Stimulated activated CD4-positive, alpha-beta T cell treated with anti-CD3 and anti-CD28 coated beads, Interleukin-1b, Interleukin-23, amount 100 ng/mL, for 4 hours (primary cell): ENCODE measurements at places on chromosomes 5 and 9.

GRCh38 chr5:134451225-134451935, 39.7 kb upstream of the CDKN2AIPNL start:
- DNase-seq = no peak

- no peak for DNase-seq
These were observed 47.4 kb upstream of the OLFM1 start for GRCh38 chr9:135039916-135040645.

- no peak for DNase-seq
These were observed 34.1 kb downstream of the STARD4 start for GRCh38 chr5:111478266-111478665.

- no peak for DNase-seq
These were observed 19.9 kb upstream of the CDH6 start for GRCh38 chr5:31173614-31174013.

DNA sequence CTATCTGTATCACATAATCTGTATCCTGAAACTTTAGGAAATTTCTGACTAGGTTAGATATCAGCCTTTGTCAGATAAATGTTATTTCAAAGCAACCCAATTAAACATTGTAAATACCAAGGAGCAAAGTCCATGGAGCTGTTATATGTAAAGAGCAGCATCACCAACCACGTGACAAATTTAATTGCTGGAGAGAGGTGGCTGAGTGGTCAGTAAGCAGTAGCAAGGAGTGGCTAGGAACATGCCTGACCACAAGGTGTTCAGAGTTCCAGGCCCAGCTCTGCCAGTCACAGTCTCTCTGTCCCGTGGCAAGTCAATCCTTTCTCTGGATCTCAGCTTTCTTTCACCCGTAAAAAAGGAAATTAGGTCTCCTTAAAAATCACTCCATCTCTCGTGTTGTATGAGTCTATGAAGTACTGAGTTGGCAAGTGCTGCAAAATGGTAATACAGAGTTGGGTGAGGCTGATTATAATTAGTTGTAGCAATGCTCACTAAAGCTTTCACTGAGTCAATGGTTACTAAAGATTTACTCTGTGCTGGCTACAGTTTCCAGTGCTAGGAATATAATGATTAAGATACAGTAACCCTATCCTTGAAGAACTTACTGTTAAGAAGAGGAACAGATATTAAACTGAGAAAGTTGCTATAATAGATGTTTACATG, 166.1 kb downstream of the GNAQ start:
- DNase-seq = no peak

DNA sequence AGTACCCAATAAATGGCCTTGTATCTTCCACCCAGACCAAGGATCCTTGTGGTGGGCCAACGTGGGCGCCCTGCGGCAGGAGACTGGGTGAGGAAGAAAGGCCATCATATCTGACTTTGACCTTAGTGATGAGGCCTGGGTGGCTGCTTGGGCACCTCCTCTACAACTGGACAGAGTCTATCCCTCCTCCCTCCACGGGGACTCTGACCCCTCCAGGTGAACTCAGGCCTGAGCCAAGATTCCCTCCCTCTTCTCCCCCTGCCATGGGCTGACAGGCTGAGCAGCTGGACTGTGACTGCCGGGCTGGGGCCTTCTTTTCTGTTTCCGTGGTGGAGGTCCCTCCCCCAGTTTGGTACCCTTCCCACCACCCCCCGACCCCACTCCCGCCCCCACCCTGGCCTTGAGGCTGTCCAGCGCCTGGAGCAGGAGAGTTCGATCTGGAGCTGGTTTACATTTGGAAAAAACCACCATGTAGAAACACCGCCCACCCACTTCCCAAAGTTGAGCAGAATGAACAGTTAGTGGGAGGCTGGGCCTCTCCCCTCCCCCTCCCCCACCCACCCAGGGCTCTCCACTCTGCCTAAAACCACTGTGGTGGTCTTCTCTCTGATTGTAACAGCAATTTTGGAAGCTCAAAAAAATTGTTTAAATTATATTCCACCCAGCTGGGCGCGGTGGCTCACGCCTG, 1.2 kb upstream of the PHYHD1 start:
- no peak for DNase-seq

DNA sequence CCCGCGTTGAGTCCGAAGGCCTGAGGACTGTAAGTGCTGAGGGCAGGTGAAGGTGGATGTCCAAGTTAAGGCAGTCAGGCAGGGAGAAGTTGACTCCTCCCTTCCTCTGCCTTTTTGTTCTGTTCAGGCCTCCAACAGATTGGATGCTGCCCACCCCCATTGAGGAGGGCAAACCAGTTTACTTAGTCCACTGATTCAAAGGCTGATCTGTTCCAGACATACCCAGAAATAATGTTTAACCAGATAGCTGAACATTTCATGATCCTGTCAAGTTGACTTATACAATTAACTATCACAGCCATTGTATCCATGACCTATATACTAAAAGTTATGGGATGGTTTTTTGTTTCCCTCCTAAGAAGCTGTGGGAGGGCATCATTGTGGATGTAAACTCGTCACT, 8.3 kb upstream of the TEX48 start:
- DNase-seq = no peak

DNA sequence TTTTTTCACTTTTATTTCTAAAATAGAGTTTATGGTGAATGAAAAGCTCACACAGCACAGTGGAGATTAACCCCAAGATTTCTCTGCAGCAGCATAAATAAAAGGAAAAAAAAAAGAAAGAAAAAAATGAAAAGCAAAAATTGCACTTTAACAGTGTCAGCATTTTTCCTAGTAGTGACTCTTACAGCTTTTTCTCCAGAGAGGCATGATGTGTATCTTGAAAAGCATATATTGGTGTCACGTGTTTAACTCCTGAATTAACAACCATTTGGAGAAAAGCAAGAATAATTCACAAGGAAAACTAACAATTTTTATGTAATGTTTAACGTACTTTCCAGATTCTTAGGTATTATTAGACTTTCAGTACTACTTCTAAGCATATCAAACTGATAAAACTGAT, 67.9 kb downstream of the ADGRV1 start:
- DNase-seq = no peak

GRCh38 chr9:132945186-132946130, 1.0 kb upstream of the TSC1 start:
- no peak for DNase-seq

GRCh38 chr9:109319626-109320241, 1.1 kb downstream of the EPB41L4B start:
- peak; percentile 9 for DNase-seq

- no peak for DNase-seq
These were observed 723.8 kb upstream of the EDIL3 start for GRCh38 chr5:85108471-85108870.

DNA sequence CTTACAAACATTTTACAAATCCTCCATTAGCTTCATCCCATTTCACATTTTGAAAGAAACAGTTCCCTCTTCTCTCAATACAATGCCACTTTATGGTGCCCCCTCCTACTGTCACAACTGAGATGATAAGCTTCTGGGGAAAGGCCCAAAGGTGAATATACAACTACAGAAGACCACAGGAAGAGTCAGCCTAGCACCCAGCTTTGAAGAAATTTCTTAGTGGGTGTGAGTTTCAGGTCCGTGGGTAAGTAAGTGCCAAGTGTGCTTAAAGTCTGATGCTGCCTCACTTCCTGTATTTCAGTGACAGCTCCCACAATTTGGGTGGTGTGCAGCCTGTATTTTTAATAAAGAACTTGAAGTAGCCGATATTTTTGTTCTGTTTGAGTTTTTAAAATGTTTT, 68.1 kb downstream of the ARHGEF28 start:
- no peak for DNase-seq

DNA sequence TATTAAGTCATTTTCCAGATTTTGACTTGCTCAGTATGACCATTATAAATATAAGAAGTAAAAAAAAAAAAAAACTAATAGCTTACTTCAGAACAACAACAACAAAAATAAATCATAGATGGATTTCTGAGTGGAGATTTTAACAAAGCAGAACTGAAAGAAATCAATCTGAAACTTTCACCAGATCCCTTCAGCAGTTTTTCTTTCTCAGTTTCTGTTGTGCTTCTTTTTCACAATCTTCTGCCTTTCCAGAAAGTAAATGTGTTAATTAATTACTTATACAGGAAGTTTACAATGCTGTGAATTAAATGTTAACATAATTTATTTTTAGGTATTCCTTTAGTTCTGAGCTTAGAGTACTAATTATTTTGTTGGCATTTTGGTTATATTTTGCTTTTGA, 73.5 kb downstream of the CHSY3 start:
- no peak for DNase-seq

- no peak for DNase-seq
These were observed 15.3 kb downstream of the ZNF462 start for GRCh38 chr9:106878081-106878837.

DNA sequence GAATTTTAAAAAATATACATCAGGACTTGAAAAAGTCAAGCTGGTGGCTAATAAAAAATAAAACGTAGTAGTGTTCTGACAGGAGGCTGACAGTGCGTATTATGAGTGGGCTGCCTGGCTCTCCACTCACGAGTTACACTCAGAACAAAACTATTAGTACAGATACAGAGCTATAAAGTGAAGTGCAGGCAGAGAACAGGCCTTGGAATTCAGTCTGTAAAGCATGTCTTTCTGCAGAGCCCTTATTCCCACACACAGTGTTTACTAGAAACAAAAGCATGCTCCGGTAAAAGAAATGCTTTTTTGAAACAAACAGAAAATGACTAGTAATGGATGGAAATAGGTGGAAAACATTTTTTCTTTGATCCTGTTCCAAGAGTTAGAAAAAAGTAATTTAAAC, 334.7 kb downstream of the DIRAS2 start:
- no peak for DNase-seq

DNA sequence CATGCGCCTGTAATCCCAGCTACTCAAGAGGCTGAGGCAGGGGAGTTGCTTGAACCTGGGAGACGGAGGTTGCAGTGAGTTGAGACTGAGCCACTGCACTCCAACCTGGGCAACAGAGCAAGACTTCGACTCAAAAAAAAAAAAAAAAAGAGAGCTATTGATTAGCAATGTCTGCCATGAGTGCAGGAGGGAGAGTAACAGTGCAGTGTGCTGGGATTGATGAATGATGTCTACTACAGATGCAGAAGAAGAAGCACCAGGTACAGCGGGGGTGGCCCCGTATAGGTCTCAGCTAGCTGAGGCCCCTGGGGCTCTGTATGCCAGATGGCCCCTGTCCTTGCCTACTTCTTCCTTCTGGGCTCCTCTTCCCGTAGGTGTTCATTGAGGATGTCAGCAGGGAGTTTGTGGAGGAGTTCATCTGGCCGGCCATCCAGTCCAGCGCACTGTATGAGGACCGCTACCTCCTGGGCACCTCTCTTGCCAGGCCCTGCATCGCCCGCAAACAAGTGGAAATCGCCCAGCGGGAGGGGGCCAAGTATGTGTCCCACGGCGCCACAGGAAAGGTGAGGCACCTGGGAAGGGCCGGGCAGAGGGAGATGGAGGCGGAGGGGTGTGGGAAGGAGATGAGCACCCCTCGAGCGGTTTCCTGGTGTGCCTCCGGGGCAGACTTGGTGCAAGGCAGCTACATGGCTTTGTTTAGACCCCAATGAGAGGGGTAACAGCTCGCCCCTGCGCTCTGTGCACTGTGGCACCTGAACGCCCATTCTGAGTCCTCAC, 13.5 kb downstream of the ASS1 start:
- DNase-seq = no peak

GRCh38 chr5:141494761-141495452, 6.0 kb downstream of the PCDHGC5 start:
- DNase-seq = no peak

DNA sequence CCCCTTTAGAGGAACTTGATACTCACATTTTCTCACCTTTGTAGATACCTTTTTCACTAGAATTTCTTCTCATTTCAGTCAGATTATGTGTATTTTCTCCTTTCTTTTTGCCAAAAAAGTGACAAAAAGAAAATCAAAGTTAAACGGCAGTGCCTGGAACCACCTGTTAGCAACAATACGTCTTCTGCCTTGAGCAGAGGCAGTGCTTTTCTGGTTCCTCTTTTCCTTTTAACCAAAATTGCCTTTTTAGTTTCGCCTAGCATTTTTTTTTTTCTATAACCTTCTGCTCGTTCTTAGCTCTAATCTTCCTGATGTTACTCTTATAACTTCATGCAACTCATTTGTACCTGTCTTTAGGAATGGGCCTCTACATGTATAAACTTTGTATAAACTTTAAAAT, 26.1 kb downstream of the SMIM32 start:
- no peak for DNase-seq

- DNase-seq = no peak
These were observed 107.3 kb upstream of the DPYSL3 start for GRCh38 chr5:147617191-147617606.

DNA sequence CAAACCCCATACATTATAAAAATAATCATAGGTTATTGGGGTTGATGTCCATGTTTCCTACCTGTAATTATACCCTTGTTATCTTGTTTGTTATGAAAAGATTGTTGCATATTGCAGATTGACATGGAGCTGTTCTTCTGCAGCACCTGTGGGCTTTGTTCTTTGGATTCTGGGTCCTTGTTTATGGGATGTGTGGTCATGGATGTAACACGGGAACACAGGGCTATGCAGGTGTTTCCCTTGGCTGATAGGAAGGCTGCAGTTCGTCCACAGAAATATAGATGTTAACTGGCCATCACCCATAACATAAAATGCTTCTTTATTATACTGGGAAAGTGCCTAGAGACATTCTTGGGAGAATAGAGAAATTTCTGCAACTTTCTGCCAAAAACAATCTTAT, 77.9 kb downstream of the FBXL7 start:
- no peak for DNase-seq

DNA sequence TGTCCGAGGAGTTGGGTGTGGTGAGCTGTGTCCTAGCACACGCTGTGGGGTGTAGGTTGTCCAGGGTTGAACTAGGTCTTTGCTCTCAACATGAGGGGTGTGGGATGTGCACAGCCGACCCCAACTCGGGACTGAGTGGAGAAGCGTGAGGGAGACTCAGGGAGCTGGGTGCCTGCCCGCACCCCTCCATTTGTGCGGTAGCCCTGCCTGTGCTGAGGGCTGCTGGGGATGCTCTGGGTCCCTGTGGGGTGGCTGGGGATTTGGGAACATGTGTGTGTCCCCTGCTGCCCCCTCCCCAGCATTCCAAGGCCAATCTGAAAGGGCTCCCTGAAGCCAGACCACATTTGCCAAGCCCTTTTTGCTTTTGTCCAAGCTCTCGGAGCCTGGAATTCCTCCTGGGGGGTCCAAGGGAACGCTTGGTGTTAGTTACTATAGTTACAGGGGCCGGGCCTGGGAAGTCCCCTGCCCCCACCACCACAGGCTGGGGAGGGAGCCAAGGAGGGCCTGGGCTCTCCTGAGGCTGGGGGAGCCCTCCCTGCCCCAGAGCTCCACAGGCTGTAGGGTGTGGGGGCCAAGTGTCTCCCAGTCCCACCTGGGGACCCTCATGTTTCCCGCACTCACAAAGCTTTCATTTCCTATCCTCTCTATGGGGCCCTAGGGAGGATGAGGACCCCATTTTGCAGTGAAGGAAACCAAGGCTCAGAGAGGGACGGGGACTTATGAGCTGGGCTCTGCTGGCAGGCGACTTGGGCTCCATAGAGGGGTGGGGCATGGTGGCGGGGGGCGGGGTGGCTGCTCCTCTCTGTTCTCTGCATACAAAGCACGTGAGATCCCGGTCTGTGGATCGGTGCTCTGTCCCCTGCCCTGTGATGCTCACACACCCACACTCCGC, 1.1 kb downstream of the CRB2 start:
- no peak for DNase-seq
